ENCODE measurements at places on chromosomes 3 and 15.

GRCh38 chr15:64354688-64355344 is 1.2 kb downstream of the CSNK1G1 start:
- no peak for DNase-seq

DNA sequence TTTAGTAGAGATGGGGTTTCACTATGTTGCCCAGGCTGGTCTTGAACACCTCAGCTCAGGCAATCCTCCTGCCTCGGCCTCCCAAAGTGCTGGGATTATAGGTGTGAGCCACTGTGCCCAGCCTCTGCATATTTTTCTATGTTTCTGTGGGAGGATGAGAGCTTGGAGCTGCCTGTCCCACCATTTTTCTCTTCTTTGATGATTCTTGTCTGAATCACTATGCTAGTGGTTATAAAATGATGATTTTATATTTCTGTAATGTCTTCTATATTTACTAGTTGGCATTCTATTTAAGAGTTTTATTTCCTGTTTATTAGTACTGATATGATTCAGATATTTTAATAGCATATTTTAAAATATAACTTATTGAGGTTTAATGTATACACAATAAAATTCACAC is 69.7 kb downstream of the CHCHD6 start:
- DNase-seq: no peak

DNA sequence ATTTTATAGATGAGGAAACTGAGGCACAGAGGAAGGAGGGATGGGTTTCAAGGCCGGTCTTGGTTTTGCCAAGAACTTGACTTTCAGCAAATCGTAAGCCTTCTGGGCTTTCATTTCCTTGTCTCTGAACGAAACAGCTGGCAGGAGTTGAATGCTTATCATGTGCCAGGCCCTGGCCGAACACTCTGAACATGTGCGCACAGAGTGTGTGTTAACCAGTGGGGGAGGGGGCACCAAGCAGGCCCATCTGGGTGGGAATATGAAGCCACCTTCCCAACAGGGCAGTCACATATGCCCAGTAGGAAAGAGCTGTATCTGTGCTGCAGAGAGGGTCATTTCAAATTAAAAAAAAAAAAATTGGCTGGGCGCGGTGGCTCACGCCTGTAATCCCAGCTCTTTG is 29.3 kb downstream of the ZNF710 start:
- no peak for DNase-seq

DNA sequence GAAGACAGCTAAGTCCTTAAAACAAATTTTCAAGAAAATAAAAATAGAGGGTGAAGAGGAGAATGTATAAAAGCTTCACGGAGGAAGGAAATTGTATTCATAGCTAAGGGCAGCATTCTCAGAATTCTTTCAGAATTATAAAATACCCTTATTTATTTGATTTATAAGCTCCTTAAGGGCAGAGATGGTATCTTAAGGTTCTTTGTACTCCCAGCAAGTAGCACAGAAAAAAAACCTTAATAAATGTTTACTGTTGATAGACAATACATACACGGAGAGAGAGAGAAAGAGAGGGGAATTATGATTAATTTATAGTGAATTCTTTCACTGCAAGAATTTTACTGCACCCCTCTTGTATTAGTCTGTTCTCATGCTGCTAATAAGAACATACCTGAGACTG is 375.6 kb upstream of the CCDC54 start:
- no peak for DNase-seq

GRCh38 chr3:113179235-113179824 is 32.0 kb upstream of the BOC start:
- DNase-seq: no peak

- DNase-seq: no peak
Observed at GRCh38 chr3:7086417-7086816, 225.5 kb downstream of the GRM7 start.

DNA sequence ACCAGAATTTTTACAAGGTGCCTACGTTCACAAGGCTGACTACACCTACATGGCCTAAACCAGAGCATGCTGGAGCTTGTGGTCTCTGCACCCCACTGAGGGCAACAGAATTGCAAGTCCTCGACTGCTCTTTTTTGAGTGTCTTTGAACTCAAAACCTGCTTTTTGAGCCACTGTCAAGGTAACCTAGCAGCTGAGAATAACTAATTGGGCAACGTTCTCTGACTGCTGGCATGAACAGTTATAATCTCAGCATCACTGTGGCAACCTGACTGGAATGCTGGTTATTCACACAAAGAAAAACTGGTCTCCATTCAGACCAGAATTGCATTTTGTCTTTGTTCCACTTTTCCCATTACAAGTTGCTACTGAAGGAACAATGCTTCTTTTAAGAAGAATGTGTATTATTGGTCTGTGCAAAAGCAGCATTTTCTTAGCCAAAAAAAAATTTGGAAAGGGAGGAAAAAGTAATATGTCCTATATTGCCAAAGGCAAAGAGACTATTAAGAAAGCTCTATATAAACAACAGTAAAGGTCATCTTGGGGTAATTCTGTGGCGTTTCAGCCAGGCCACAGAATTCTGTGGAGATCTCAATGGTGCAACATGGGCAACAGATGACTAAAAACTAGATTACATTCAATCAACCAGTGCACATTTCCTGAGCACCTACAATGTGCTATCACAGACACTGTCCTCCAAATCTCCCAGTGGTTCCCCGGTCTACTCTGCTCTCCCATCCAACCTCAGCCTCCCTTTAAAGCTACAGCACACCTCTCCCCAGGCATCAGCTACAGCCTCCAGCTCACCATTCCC is 76.8 kb downstream of the TNIK start:
- no peak for DNase-seq

GRCh38 chr3:113791381-113791780 is 44.5 kb downstream of the ATP6V1A start:
- DNase-seq: no peak

GRCh38 chr3:57646723-57647122 is 46.2 kb downstream of the DENND6A start:
- no peak for DNase-seq

DNA sequence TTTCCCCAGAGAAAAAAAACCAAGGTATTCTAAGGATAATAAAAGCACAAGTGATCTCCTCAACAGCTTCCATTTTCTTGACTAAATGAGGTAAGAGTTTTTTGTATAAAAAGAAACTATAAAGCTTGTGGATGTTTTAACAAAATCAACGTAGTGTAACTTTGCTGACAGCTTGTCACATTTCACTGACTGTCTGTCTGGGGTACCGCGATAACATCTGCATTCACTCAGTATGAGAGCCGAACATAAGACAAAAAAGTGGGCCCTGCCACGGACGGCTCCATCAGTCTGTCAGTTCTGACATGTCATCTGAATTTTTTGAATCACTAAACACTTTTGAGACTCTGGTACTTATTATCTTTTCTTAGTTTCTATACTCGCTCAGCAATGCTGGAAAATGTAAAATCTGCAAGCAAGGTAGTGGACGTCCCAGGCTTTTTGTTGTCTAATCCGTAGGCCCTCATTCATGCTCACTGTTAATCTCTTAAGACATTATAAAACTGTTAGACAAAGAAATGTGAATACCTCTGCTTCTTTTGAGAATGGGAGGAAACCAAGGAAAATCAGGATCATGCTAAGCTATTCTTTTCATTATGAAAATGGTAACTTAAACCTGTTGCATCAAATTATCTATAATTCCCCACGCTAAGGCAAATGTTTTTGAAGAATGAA is 307.1 kb downstream of the MECOM start:
- no peak for DNase-seq

- no peak for DNase-seq
Observed at GRCh38 chr3:127354761-127355160, 66.9 kb upstream of the PRR20G start.

GRCh38 chr3:52925405-52926313 is 28.3 kb upstream of the STIMATE start:
- no peak for DNase-seq

DNA sequence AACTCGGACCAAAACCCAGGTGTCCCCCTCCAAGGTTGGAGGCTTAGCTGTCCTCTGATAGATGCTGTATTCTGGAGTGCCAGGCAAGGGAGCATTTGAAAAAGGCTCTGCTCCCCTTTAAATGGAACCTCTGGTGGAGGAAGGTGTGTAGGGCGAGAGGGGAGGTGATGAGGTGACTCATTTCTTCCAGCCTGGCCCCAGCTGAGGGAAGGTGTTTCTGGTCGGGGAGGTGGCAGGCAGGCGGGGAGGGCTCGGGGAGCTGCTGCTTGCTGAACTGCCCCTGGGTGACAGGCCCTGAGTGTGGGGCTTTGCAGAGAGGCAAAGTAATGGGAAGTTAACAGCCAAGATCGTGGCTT is 18.8 kb downstream of the PSTPIP1 start:
- no peak for DNase-seq

- peak; percentile 45 for DNase-seq
Observed at GRCh38 chr3:185585518-185585858, 607 bp upstream of the SENP2 start.

- DNase-seq: peak; percentile 48
Observed at GRCh38 chr15:72197460-72198355, at the start of gene GRAMD2A. Gene GRAMD2A (minus strand): TSS chr15:72197787.

- no peak for DNase-seq
Observed at GRCh38 chr3:160458151-160458550, 8.6 kb upstream of the TRIM59 start.

GRCh38 chr3:168272343-168272985 is 176.7 kb upstream of the GOLIM4 start:
- no peak for DNase-seq

GRCh38 chr3:151210676-151211381 is 7.8 kb upstream of the GPR171 start:
- no peak for DNase-seq

DNA sequence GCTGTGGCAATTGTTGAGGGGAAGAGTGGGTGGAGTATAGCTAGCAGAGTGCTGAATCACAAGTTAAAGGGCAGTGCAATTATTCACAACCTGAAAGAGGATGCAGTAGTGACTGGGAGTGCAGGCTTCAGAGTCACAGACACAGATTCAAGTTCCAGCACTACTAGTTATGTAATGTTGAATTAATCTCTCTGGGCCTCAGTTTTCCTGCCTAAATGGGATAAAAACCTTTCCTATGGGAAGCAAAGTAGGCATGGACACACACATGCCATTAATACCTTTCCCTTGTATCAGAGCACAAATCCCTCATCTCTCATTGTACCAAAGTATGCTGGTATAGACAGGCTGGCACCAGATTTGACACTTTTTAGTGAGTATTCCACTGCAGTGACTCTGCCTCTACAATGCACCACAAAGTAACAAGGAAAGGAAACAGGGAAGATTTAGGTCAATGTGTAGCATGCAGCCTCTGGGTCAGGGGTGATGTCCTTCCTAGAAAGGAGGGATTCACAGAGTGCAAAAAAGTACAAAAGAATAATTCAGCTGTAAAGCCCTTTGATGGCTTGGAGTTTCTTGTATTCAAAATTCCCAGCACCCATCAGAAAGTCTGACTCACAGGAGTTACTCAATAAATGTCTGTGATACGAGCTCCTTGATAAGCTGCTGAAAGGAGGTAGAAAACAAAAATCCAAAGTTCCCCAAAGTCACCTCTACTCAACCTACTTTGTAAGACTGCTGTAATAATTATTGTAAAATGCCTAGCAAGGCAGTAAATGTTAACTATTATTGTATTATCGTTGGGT is 507.5 kb upstream of the TGFBR2 start:
- DNase-seq: no peak

DNA sequence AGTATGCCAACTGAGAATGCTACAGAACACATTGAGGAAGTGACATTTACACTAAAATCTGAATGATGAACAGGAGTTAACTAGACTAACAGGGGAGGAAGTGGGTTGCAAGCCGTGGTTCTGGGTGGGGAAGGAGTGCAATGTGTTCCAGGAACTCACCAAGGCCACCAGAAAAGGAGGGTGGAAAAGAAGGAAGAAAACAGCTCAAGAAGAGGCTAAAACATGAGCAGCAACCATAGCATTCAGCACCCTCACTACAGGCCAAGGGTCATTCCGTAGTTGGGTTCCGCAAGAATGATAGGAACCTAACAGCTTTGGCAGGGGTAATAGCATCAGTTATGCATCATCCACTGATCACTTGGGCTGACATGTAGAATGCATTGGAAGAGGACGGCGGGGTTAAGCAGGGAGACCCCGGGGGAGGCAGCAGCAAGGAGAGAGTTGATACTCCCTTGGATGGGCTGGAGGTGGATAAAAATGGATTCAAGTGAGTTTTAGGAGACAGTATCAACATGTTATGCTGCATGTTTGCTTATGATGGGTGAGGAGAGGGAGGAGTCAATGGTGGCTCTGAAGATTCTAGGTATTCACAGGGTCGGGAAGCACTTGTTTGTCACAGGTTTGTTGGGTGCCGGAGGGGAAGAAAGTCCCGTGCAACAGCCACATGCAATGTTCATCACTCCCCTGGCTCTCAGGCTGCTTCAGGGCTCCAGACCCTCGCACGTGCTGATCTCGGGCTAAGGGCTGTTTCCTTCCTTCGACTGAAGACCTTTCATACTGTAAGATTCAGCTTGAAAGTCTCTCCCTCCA is 53.2 kb downstream of the LIPC start:
- no peak for DNase-seq

GRCh38 chr3:138463724-138464490 is 29.5 kb downstream of the ESYT3 start:
- DNase-seq: no peak

DNA sequence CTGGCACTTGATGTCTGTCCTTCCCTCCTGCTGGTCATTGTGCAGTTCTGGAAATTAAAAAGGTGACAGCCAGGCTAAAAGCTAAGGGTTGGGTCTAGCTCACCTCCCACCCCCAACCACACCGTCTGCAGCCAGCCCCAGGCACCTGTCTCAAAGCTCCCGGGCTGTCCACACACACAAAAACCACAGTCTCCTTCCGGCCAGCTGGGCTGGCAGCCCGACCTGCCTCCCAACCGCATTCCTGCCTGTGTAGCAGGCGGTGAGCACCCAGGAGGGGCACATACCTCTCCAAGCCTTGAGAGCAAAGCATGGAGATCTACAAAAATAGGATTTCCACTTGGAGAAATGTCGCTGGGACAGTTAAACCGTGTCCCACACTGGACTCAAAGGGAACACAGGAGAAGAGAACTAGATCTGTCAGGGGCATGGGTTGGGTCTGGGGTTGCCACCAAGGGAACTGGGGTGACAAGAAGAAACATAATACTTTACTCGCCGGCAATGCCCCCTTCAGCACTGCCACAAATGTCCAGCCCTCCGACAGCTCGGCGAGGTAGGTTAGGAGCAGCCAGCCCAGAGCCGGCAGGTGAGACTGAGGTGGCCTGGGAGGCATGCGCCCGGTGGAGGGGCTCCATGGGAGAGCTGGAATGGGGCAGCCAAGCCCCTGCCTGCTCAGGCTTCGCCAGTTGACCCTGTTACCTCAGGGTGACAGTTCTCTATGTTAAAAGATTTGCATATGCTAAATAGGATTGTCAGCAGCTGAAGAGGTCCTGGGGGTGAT is 52.2 kb downstream of the EXOG start:
- no peak for DNase-seq

GRCh38 chr15:101017093-101017754 is 98.1 kb downstream of the LRRK1 start:
- DNase-seq: no peak

Measured in NCI-H510A treated with DMSO at 0.1 percent for 48 hours (cell line).